ENCODE measurements at places on chromosomes 11 and 22.

GRCh38 chr11:117328375-117329010 is 839 bp downstream of the CEP164 start:
- DNase-seq, result peak; percentile 22

DNA sequence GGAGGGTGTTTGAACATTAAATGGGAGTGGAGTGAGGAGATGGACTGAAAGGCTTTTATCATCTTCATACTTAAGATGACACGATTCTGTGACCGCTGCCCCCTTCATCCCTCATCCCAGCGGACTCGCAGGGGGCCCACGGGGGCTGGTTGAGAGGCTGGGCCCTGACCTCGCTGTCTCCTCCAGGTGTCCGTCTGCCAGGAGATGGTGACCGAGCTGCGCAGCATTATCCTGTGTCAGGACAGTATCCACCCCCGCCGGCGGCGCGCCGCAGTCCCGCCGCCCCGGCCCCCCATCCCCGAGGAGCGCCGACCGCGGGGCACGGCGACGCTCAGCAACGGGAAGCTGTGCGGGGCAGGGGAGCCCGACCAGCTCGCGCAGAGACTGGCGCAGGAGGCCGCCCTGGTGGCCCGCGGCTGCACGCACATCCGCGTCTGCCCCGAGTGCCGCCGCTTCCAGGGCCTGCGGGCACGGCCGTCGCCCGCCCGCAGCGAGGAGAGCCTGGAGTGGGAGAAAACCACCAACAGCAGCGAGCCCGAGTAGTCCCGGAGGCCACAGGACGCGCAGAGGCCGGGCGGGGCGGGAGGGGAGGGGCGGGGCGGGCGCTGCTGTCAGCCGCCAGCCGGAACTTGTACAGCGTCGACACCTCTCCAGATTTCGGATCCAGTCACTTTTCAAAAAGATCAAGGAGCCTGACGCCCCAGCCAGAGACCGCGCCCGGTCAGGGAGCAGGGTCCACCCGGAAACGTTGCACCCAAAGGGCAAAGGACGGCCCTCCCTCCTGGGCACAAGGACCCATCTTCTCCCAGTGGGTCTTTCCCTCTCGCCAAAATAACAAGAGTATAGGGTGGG is 38.0 kb upstream of the TBCEL start:
- DNase-seq, result peak; percentile 29

- DNase-seq, result peak; percentile 12
Observed at GRCh38 chr11:3136546-3137455, 28.3 kb downstream of the OSBPL5 start.

DNA sequence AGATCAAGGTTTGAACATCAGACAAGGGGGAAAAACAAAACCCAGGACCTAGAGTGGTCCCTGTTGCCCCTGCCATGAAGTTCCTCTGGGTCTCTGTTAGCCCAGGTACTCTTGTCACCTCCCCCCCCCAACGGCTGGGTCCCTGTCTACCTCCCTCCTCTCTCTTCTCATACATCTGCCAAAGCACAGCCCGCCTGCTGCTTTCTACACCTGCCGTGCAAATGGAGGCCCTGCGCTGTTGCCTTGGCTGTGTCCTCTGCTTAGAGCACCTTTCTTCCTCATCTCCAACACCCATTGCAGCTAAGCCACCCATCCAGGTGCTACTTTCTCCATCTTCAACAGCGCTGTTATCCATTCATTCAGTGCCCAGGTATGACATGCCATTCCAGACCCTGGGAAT is 99.2 kb downstream of the TP53I11 start:
- DNase-seq, result no peak

GRCh38 chr22:30354644-30355043 is 2.0 kb downstream of the SF3A1 start:
- no peak for DNase-seq

- DNase-seq, result no peak
Observed at GRCh38 chr11:35418282-35419183, 825 bp downstream of the SLC1A2 start.

DNA sequence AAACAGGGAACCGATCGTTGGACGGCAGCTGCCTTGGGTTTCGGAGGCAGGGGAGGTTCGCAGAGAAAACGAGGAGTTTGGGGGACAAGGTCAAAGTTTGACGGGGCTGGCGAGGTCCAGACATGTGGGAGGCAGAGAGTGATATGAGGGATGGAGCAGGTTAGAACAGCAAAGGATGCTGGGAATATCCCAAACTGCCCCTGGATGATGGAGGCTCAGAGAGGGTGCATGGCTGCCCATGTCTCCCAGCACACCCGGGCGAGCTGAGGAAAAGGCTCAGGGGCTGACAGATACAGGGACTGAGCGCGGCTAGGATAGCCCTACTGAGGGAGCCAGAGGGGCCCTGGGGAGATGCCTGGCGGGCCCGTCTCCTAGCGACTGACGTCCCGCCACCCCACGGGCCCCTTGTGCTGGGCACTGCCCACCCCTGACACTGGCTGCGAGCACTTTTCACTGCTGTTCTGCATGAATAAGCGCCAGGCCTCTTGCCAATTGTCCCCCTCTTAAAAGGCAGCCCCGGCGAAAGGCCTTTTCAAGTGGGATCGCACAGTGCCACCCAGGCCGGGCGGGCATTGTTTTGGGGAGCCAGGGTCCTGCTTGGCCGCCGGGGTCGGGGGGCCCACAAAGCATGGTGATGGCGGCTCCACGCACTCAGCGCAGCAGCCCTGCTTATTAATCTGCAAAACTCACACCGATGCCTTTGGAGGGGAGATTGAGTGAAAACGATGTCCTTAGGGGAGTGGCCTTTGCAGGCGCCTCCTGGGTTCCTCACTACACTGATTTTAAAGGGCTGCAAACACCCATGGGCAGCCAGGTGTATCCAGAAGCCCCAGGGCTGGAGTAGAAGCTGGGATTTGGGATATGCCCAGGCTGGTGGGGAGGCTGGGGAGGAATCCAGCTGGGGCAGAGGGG is 90.0 kb upstream of the LINC01488 start:
- no peak for DNase-seq

GRCh38 chr11:20160425-20161229 is at the start of gene DBX1:
Gene DBX1 (minus strand): TSS chr11:20160475. CDS start chr11:20160324, 151 bp downstream.
- no peak for DNase-seq

DNA sequence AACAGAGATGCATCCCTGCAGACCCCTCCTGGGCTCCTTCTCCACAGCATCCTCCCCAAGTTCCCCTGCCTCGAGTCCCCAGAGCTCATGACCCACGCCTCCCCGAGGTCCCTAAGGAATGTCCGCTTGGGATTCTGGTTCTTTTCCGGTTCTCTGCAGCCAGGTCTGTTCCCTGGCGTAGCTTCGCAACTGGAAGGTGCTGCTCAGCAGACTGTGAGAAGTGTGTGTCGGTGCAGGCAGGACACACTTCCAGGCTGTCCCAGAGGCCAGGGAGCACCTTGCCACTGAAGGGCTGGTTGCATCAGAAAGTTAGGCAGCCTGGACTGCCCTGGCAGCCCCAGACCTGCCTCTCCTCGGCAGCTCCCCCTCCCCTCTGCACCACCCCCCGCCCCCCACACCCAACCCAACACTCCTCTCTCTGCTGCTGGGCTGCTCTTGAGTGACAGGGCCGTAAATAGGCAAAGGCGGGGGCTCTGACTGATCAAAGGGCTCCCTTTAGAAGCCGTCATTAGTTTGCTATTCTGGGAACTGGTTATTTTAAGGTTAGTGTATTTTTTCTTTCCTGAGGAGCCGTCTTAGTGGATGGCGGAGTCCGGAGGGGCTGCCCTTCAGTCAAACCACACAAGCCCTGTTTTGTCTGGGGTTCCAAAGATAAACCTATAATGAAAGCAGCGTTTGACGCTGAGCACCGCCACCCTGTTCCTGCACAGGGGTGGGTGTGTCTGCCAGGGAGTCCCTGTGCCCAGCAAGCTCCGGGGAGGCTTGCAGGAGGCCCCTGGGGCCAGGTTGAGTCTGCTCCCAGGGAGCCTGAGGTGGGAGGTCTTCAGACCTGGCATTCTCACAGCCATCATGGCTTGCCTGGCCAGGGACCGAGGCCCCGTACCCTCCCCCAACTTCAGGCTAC is 88.6 kb upstream of the KCNQ1OT1 start:
- no peak for DNase-seq

DNA sequence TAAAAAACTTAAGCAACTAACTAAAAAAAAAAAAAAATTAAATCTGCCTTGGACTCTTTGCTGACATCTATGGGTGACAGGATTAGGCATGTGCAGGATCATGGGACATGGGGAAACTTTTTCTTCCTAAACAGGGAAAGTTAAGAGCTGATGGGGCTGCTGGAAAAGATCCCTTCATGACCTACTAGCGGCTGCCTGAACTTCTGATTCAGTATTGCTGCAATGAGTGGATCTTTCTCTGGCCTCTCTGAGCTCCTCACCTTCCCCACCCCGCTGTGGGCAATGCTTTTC is 25.0 kb downstream of the OR5A2 start:
- DNase-seq, result no peak

DNA sequence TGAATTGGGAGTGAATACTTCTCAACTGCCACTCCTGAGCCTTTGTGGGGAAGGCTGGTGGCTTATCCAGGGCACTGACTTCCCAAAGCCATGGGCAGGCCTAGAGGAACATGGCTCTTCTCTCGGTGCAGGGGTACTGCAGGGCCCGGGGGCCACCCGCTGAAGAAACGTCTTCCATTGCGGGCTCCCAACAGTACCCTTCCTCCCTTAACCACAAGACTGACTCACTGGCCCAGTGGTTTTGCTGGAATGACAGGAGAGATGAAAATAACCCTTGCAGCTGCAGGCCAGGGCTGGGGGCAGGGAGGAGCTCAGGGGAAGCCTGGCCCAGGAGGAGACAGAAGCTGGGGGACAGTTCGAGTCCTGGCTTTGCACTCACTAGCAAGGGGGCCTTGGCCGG is 13.5 kb downstream of the TXN2 start:
- no peak for DNase-seq

DNA sequence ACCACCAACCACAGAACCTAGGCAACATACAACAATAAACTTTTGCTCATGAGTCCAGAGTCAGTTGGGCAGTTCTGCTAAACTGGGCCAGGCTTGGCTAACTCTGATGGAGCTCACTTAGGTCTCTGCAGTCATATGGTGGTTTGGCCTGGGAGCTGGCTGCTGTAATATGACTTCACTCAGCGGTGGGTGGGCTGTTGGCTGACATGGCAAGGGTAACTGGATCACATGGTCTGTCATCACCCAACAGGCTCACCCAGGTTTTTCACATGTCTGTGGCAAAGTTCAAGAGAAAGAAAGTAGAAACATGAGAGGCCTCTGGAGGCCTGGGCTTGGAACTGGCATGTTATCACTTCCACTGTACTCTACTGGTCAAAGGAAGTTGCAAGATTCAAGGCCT is 43.2 kb upstream of the CLMP start:
- DNase-seq, result no peak

DNA sequence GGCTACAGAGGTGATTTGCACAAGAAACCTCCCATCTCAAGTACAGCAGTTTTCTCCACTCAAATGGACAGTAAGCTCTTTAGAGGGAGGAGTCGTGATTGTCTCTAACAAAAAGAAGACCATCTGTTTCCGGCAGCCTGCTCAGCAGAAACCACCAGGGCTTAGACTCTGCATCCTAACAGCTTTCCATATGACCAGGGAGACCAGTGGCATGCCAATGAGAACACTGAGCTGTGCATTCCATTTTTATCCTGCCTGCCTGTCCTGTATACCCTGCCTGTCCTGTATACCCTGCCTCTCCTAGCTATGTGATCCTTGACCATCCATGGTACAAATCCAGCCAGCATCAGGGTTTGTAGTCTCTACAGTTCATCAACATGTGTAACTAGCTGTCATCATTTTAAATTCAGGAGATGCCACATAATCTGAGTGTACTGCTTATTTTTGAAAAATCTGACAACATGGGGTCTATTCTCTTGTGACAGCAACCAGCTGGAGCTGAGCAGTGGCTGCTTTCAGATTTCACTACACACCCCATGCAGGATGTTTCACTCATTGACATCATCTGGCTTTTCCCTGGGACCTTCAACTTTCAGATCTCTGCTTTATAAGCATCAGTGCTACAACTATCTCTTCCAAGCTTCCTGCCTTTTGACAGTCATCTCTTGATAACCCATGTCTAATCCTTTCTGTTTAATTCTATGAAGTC is 50.5 kb upstream of the POU2AF2 start:
- DNase-seq, result no peak

DNA sequence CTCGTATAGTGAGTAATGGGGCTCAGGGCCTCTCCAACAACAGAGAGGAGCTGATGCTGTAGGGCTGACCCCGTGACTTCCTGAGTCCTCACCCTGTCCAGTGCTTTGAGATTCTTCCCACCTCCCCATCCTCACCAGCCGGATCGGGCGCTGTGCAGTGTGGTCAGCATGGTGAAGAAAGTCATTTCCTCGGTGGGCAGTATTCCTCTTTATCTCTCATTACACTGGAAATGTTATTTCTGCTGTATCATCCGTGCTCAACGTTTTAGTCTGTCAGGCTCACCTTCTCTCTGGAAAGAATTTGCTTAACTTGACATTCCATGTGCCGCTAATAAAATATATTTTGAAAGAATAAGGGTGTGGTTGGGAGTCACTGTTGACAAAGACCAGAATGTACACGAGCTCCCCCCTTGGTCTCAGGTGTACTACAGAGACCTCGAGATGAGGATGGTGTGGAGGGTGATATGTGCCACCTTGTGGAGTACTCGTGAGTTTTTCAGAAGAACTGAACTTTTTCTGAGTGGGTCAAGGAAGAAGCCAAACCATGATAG is 25.7 kb upstream of the SCGB1A1 start:
- DNase-seq, result peak; percentile 56

- no peak for DNase-seq
Observed at GRCh38 chr22:17997456-17997855, 26.9 kb downstream of the MICAL3 start.

GRCh38 chr22:44801476-44801875 is 49.1 kb downstream of the ARHGAP8 start:
- DNase-seq, result no peak

- DNase-seq, result no peak
Observed at GRCh38 chr11:36419791-36420424, 90.2 kb downstream of the TRAF6 start.

- DNase-seq, result no peak
Observed at GRCh38 chr22:19063581-19064353, 58.4 kb downstream of the DGCR2 start.

DNA sequence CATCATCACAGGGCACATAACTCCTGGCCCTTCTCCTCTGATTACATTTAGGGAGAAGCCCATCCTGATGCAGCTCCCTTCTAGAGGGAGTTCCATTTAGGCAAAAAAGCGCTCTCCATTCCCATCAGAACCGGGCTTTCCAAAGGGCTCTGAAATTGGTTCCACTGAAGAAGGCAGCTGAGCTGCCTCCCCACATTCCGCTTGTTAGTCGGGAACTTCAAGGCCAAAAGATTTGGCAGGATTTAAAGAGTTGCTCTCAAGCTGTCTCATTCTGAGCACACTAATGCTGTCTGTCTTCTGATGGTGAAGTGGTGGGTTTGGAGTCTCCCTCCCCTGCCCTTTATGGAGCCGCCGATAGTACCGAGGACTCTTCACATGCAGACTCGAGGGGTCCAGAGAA is 26.6 kb upstream of the CABP7 start:
- DNase-seq, result no peak

GRCh38 chr11:115939104-115939730 is 435.0 kb upstream of the CADM1 start:
- no peak for DNase-seq
